ENCODE measurements at places on chromosomes 3 and 15. TPM values are rescaled to one million over a fixed set of nuclear protein-coding genes. Genes with fewer than 3 reads are reported as not detected.

DNA sequence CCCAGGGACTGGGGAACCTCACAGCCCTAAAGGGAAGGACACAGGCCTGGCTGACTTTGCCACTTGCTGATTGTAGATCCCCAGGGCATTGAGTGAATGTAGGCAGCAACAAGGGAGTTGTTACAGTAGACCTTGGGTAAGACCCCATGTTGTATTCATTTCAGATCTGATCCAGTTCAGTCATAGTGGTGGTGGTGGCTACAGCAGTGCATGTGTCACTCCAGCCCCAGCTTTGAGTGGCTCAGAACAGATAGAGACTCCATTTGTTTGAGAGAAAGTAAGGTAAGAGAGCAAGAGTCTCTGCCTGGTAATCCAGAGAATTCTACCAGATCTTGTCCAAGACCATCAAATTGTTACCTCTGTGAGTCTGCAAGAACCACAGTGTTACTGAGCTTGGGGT lies 278.7 kb upstream of the SATB1 start:
- no peak for DNase-seq

DNA sequence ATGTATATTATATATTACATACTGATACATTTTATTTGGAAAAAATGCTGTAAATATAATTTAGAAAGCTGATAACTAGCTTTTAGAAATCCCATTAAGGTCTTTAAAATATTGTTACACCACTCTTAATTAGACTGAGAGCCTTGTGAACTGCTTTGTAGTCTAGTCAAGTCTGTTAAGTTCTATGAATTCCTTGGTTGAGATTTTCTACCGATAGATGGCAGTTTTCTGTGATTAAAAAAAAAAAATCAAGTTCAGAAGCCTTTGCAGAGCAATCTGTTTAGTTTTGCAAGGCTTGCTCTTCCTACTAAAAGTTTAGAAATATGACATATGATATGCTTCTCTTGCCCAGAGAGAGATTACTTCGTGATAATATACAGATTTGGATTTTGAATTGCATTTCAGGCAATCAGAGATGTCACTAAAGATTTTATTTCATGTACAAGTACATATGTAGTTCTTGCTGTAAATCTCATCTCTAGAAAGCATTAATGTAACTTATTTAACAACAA lies 60.4 kb upstream of the SLITRK3 start:
- no peak for DNase-seq

The GRAMD1C gene
- total RNA-seq, result 2.4 TPM

The CDCP1 gene
- total RNA-seq, result 15.3 TPM

DNA sequence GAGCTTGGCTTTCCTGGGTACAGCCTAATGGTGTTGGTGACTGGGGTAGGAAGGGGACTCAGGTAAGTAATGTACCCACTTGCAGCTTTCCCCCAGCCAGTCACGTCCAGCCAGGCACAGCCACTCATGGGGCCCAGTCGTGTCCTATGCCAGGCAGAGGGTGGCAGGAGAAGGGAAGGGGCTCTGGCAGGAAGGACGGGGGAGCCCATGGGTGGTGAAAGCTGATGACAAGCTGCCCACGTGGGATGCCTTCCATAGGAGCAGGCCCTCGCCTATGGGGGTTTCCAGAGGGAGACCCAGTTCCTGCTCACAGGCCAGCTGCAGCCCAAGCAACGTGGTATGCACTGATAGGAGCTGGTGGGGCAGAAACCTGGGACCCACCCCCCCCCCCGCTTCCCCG lies 10.7 kb downstream of the CHAC1 start:
- DNase-seq, result no peak

The NDN gene
- total RNA-seq, result 46.9 TPM

The ADGRG7 gene
- 1.4 TPM for total RNA-seq

- no peak for DNase-seq
These were observed 7.7 kb downstream of the IGDCC4 start for GRCh38 chr15:65414841-65415621.

The SH2D7 gene
- total RNA-seq, result not detected

- no peak for DNase-seq
These were observed 16.1 kb upstream of the ATP8B4 start for GRCh38 chr15:50135031-50135551.

The RTP1 gene
- not detected for total RNA-seq

- DNase-seq, result no peak
These were observed 61.1 kb downstream of the ZNF445 start for GRCh38 chr3:44416031-44417030.

The C3orf22 gene
- 0.44 TPM for total RNA-seq

The CLRN1 gene
- not detected for total RNA-seq

The SHISA5 gene
- 157 TPM for total RNA-seq

The ZPLD1 gene
- not detected for total RNA-seq

GRCh38 chr3:171266740-171267073 lies 193.5 kb downstream of the TNIK start:
- no peak for DNase-seq

GRCh38 chr3:188316723-188317070 lies 162.7 kb downstream of the LPP start:
- DNase-seq, result no peak

DNA sequence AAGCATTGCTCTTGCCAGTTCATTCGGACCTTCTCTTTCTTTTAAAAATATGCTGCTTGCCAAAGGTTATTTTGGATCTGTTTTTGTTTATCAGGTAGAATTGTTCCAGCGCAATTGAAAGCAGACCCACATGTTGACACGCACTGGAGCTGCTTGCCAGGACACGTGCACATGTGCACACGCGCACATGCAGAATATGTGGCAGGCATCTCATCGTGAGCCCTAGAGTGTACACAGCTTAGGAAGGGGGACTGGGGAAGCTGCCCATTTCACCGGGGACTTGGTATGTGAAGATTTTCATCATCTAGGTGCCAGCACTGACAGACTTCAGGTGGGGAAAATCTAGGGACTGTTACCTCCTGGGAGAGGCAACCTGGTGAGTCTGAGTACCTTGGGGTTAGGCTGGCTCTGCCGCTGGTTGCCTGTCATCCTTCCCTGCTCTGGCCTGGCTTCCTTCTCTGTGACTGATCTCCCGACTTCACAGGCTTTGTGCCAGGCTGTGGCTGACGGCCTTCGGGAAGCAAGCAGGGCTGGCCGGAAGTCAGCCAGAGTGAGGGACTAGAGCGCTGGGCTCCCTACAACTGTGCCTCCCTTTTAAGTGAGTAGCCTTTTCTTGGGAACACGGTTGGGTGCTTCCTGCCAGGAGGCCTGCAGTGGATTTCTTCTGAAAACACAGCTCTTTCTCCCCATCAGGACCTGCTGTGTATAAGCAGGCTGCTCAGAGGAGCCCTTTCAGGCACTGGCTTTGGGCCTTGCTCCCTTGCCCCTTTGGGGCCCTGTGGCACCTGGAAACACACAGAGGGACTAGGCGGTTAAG lies 129.3 kb downstream of the EEFSEC start:
- no peak for DNase-seq

DNA sequence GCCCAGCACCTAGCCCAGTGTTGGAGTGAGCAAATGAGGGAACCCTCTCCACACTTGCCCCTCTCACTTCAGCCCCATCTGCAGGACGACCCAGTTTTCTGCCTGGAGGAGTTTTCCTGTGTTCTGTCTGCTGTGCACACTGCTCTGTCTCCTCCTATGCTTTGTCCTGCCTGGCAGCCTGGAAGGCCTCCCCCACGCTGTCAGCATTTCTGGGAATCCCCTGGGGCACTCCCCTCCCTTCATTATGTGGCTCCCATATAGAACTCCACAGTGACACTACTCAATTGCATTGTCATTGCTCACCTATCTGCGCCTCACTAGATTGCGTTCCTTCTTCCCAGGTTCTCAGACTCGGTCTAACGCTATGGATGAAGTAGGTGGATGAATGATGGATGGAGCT lies 13.9 kb downstream of the CLSTN2 start:
- no peak for DNase-seq

Data from progenitor cell of endocrine pancreas (in vitro differentiated cells).